Jurkat, Clone E6-1 (cell line): ENCODE measurements at places on chromosomes 4 and X.

DNA sequence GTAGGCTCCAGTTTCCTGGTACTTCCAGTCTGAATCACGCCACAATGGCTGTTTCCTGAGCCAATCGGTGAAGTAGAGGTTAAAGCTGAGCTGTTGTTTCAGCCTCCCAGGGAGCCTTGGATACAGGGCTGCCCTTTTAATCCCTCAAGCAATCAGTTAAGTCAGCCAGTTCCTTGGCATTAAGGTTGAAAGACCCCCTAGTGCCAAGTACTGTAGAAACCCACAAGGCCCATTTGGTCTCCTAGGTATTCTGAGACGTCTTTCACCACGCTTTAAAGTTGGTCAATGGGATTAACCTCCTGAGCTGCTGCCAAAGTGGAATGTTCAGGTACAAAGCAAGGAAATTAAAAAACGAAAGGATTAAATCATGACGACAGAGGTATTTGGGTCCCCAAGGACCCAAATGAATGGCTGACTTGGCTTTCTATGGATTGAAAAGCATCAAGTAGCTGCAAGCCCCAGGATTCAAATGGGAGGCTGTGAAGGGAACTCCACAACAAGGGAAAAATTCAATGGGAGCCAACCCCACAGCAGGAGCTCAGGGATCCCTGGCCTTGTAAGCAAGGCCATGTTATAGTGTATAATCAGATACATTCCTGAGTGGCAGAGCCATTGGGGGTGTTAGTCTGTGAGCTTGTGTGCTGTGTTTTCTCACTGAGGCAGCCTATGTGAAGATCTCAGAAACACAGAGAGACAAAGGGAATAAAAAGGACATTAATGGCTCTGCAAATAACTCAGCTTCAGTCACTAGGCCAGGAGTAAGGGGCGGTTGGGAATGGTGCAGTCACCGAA, 86.0 kb downstream of the ATG4A start:
- DNase-seq, result no peak

DNA sequence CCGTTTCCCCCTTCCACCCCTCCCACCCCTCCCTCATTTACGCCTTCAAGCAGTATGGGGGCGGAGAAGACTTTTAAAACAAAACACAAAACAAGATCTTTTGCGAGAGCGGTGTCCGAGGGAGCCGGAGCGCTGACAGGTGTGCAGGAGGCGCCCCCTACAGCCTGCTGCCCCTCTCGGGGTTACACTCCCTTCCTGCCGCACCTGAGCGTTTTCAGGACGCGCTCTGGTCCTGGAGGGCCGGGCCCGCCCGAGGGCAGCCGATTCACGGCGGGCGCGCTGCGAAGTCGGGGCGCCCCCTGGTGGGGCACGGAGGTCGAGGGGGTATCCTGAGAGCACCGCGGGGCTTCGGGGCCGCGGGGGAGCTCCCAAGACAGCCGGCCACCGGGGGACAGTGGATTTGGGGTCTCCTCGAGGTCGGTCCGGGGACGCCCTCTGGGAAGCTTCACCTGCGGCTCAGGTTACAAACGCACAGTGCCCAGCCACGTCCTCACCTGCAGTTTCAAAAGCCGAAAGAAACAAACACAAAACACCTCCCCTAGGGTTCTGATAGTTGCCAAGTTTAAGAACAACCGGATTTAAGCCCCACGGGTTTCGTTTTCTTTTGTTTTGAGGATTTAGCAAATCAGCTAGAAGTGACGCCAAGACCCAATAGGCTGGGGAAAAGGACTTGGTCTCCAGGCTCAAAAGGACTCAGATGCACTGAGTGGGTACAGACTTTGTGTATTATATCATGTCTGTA, 8.0 kb upstream of the NEUROG2 start:
- DNase-seq, result peak; percentile 61

GRCh38 chr4:169407217-169407845, 136.6 kb upstream of the SH3RF1 start:
- DNase-seq, result no peak

DNA sequence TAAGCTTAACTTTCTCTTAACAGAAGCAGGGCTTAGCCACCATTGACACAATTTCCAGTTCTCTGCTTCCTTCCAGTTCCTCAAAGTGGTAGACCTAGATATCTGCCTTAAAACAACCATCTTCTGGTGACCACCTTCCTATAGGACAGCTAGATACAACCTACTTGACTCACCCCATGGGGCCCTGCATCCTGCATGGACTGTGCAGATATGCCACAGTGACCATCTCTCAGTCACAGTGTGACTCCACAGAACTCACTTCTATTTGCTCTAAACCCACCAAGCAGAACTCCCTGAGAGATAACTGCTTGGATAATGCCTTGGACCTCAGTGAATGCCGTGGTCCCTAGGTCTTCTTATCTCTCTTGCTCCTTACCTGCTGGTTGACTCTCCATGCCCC, 621.6 kb downstream of the IQCM start:
- DNase-seq, result no peak

DNA sequence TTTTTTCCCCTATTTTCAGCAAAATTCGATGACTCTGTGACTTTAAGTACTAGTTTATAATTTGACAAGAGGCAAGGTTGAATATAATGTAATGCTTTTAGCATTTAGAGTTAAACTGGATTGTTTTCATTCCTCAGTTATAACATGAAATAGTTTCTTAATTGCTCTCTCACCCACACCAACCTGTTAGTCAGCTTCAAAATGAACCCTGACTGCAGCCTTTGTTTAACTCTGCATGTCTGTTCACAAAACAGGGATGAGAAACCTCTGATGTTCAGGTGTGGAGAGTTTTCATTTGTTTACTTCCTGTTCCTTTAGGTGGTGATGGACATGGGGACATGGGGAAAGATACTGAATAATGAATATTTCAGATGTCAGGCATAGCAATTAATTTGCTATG, 49.9 kb upstream of the MND1 start:
- no peak for DNase-seq

DNA sequence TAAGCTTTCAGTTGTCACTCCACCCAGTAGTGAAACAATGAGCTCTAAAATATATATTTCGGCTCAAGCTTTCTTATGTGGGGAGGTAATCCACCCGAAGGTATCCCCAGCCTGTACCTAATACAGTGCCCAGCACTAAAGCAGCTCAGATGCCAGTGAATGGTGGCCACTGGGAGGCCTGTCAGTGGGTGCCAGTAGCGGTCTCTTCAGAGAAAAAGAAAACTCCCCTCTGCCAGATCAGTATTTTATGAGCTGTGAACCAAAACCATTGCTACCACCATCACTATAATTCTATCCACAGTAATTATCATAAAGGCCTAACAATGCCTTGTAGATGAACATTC, 835 bp upstream of the NFKB1 start:
- no peak for DNase-seq

DNA sequence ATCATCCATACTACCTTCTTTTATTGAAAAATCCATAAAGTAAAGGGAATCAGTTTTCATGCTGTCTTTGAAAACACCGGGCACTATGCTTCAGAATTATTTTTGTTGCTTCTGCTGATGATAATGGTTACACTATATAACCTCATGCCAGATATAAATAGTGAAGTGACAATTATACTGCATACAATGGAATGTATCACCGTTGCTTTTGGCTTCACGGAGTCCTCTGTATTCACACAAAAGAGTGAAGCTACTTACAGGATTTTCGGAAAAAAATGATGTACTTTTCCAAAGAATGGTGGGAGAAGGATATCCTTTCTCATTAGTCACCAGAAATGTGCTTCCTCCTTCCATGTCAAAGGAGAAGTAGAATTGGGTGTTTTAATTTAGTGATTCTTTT, 159.1 kb upstream of the PITX2 start:
- no peak for DNase-seq

- peak; percentile 64 for DNase-seq
Observed at GRCh38 chr4:64539234-64539849, 130.1 kb upstream of the TECRL start.

DNA sequence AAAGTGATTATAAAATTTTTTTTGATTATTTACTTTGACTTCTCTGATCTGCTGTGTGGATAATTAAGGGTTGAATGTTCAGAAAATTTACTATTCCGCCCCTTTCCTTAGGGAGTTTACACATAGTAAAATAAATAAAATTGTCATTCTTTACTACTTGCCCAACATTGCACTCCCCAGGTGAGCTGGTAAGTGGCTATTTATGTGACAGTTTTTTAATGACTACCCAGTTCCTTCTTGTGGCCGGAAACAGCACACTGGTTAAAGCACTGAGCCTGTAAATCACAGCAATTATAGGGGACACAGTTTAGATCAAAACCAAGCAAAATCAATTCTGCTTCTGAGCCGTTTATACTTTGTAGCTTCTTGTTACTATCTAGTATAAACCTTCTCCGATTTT, 158.1 kb downstream of the FHIP1A start:
- no peak for DNase-seq

- DNase-seq, result no peak
Observed at GRCh38 chrX:22686138-22686541, 313.6 kb upstream of the DDX53 start.

- DNase-seq, result no peak
Observed at GRCh38 chr4:40584517-40585141, 45.0 kb downstream of the RBM47 start.

DNA sequence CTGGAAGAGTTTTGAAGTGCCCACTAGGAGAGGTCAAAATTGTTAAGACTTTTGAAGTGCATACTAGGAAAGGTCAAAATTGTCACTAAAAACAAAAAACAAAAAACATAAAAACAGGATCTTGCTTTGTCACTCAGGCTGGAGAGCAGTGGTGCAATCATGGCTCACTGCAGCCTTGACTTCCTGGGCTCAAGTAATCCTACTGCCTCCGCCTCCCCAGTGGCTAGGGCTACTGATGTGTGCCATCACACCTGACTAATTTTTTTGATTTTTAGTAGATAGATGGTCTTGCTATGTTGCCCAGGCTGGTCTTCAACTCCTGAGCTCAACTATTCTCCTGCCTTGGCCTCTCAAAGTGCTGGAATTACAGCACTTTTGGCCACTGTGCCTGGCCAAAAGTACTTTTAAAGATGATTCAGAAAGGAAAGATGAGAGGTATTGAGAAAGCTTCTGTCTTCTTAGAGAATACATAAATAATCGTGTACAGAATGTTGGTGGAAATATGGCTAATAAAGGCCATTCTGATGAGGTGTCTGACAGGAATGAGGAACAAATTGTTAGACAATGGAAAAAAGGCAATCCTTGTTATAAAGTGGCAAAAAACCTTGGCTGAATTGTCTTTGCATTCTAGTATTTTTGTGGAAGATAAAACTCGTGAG, 43.3 kb upstream of the STX18 start:
- no peak for DNase-seq

DNA sequence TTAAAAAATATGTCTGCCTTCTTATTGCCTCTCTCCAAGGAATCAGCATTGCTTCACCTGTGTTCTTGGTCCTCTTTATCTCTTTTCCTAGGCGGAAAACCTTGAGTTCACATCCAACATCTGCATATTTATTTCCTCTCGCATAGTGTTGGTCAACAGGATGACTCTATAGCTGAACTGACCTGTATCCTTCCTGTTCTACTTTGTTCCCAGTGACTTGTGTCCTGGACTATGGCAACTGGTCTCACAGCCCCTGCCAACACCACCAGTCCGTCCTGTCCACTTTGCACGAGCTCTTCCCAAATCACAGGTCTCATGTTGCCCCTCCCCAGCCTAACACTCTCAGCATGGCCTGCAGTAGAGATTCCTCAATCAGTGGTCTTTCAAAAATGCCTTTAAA, 2.0 kb downstream of the DIPK2B start:
- no peak for DNase-seq

GRCh38 chr4:20954541-20954940, 254.3 kb downstream of the PACRGL start:
- DNase-seq, result no peak

GRCh38 chr4:74845834-74846233, 51.5 kb upstream of the BTC start:
- DNase-seq, result no peak

- no peak for DNase-seq
Observed at GRCh38 chr4:15004739-15005301, 2.5 kb downstream of the CPEB2 start.

GRCh38 chr4:15320121-15320678, 107.6 kb upstream of the C1QTNF7 start:
- no peak for DNase-seq

- DNase-seq, result peak; percentile 86
Observed at GRCh38 chrX:24479924-24480323, 14.8 kb downstream of the PDK3 start.

DNA sequence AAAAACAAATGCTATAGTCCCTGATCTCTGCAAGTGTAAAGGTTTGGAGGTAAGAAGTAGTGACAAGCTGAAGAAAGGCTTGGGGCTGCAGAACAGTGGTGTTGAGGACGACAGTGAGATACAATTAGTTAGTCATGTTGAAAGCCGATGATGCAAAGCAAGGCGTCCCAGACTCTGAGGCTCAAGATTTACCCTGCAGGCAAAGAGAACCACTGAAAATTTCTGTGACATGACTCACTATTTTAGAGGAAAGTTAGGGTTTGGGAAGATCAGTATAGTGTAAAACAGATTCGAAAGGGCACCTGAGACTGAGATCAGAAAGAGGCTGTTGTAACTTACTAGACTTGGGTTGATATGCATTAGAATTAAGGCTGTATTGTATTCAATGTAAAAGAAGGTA, 281.3 kb upstream of the FTHL17 start:
- no peak for DNase-seq

DNA sequence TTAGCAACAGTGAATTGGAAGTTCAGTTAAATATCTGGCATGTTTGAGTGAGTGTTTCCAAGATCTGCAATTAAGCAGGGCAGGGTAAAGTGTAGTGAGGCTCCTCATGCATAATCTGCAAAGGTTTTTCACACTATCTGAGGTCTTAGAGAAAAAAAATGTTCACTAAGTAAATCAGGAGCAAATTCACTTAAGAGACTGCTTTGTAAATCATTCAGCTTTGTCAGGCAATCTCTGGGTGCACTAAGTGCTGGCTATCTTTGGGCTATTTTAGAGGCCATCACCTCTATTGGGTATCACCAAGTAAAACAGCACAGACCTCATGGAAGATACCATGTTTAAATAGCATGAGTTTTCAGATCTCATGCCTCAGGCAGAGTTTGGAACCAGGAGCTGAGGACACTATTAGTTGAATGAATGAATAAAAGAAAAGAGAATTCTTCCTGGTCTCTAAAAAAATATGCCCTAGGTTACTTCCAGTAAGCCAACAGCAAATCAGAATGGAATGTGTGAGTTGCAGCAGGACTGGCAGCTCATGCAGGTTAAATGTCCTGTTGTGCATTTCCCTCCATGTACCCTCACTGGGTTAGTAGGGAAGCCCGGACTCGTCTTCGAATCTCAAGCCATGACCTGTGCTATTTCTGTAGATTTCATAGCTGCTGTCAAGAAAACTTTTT, 195.3 kb downstream of the KCNIP4 start:
- no peak for DNase-seq

GRCh38 chrX:11138498-11139390, 27.6 kb downstream of the HCCS start:
- DNase-seq, result no peak

- peak; percentile 41 for DNase-seq
Observed at GRCh38 chr4:114132830-114133229, 153.4 kb upstream of the ARSJ start.

DNA sequence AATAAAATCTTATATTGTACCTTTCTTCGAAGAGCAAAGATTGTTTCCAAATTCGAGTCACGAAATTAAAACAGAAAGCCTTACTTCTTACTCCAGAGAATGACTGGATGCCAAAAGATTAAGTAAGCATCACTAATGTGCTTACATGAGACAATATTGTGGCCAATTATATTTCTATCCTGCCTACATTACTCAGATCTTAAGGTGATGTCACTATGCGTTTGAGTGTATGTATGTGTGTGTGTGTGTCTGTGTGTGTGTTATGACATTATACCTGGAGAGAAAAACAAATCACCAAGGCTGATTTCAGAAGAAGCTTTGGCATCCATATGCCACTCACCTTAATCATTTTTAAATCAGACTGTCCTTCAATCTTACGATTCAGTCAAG, 556.3 kb downstream of the PPARGC1A start:
- DNase-seq, result no peak
